ENCODE measurements at places on chromosomes 4 and X.

DNA sequence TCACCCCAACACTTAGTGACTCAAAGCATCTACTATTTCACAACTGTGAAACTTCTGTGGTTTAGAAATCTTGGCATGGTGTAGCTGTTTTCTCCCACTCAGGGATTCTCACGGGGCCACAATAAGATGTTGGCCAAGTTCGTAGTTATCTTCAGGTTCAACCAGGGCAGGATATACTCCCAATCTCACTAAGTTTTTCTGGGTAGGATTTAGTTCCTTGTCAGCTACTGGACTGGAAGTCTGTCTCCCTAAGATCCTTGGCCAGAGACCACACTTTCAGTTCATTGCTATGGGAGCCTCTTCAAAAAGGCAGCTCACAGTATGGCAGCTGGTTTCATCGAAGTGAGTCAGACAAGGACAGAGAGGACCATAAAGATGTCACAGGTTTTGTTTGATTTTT is 111.7 kb upstream of the PDHA2 start:
- DNase-seq: no peak

- no peak for DNase-seq
These were observed 585.6 kb upstream of the AGA start for GRCh38 chr4:178027796-178028195.

GRCh38 chr4:38717604-38718003 is 53.6 kb downstream of the KLF3 start:
- no peak for DNase-seq

GRCh38 chr4:90876296-90876695 is 749.1 kb downstream of the CCSER1 start:
- no peak for DNase-seq

DNA sequence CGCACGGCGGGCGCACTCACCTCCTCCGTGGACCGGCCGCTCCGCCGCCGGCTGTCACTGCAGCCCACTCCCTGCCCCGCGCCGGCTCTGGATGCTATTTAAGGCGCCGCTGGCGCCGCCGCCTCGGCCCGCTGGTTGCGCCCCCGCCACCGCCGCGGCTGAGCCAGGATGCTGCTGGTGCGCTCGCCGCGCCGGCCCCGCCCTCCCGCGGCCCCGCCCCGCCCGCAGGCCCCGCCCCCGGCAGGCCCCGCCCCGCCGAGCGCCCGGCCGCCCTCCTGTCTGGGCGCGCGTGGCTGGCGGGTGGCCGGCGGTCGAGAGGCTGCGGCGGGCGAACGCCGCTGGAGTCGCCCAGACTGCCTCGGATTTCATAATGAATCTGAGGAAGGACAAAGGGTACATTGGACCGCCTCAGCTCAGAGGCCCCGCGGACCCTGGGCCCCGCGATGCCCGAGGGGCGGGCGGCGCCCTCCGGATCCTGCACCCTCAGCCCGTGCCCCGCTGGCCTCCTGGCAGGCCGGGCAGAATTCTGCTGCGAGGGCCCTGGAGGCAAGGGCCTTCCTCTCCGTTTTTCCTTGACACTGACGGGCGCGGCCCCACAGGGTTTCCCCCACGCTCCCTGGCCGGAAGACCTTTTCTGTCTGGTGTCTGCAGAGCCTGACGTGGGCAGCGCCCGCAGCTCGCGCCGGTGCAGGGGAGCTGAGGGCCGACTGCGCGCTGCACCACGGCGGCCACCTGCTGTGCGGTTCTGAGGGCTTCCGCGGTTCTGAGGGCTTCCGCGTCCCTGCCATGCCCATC is at the start of gene ACSL1:
Gene ACSL1 (minus strand): TSS at position 73 of the 795 bp plus-strand sequence. CDS start 22,454 bp downstream, outside the sequence.
- no peak for DNase-seq

GRCh38 chr4:7444731-7445130 is 10.0 kb upstream of the PSAPL1 start:
- DNase-seq: no peak

- DNase-seq: no peak
These were observed 38.2 kb upstream of the PLAC8 start for GRCh38 chr4:83152746-83153145.

DNA sequence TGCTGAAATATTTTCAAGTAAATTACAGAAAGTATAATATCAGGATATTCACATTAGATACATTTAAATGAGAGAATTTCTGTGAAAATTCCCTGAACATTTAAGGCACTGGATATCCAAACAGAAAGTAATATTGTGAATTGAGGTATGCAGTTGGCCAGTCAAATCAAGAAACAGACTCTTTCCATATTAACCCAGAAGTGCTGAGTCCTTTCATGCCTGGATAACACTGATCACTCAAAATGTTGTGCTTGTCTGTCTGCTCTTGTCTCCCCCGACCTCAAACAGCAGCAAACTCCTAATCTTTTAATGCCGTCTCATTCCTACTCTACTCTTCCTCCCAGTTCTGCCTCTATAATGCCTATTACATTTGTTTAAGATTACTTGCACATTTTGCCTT is 51.2 kb downstream of the TBC1D9 start:
- no peak for DNase-seq

DNA sequence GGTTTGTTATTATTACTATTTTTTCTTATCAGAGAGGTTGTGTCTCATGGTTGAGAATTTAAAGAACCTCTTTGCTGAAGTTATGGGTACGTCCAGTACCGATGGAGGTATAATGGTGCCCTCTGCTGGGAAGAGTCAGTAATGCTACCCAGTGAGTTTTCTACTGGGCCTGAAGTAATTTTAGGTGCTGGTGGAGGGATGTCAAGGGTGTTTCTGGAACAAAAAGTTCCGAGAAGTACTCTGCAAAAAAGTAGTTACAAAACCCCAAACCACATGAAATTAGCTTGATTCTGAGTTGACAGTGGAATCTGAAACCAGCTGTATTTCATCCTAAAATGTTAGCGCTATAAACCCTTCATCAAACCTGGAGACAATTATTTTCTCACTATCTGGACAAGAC is 102.5 kb upstream of the MID1 start:
- DNase-seq: no peak

DNA sequence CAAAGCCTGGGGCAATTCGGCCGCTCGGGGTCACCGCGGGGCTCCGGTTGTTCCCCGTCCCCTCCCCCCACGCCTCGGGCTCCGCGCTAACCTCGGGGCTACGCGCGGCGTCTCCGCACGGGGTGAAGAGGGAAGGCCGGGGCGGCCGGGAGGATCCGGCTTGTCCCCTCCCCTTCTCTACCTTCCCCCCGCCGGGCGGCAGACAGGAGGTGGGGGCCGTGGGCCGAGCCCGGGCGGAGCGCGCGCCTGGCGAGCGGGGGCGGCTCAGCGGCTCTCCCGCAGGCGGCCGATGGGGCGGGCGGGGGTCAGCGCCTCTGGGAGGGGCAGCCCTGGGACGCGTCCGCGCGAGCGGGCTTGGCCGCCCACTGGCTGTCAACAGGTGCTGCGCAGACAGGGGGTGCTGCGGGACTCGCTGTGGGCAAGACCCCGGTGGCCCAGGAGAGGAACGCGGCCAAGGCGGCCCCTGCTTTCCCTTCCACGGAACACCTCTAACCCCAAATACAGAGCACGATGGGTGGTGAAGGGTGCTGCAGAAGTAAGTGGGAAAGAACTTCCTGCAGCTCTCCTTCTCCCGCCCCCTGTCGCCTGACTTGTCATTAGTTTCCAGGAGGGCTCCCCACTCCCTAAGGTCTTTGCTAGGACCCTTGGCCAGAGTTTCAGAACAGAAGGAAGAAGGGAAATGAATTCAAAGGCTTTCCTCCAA is at the start of gene PDGFC:
Gene PDGFC (minus strand): TSS at position 124 of the 703 bp plus-strand sequence. CDS start 896 bp downstream, outside the sequence.
- DNase-seq: no peak

DNA sequence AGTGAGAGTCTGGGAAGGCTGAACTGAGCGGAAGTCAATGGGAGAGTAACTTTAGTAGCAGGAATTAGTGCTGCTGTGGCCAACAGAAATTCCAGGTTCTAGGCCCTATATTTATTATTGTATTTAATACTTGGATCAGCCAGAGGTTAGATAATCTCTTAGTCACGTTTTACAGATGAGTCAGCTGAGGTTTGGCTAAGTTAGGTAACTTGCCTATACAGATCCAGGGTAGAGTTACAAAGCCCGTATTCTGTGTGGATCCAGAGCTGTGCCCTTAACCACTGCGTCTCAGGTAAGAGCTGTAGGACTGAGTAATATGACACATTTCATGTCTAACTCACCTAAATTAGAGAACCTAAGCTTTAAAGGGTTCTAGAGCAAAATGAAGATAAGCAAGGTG is 20.5 kb downstream of the PSMD10 start:
- no peak for DNase-seq

- no peak for DNase-seq
These were observed 82.4 kb downstream of the SLC2A9 start for GRCh38 chr4:9938933-9939332.

- DNase-seq: no peak
These were observed 17.0 kb downstream of the XKRX start for GRCh38 chrX:100911731-100912130.
